ENCODE measurements at places on chromosomes 6 and 20.

DNA sequence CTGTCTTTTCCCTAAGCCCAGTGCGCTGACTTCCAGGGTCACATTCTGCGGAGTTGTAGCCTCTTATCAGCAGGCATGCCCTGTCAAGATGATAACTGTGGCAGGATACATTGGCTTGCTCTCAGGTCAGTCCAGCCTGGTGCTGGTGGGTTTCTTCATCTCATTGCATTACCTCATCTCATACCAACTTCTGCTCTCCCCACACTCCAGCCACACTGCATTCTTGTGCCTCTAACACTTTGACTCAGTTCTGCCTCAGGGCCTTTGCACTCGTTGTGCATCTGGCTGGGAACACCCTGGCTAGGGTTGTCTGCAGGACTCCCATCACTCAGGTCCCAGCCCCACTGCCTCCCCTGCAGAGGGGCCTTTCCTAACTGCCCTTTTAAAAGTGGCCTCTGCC, 110.3 kb upstream of the BACH2 start:
- no peak for DNase-seq

DNA sequence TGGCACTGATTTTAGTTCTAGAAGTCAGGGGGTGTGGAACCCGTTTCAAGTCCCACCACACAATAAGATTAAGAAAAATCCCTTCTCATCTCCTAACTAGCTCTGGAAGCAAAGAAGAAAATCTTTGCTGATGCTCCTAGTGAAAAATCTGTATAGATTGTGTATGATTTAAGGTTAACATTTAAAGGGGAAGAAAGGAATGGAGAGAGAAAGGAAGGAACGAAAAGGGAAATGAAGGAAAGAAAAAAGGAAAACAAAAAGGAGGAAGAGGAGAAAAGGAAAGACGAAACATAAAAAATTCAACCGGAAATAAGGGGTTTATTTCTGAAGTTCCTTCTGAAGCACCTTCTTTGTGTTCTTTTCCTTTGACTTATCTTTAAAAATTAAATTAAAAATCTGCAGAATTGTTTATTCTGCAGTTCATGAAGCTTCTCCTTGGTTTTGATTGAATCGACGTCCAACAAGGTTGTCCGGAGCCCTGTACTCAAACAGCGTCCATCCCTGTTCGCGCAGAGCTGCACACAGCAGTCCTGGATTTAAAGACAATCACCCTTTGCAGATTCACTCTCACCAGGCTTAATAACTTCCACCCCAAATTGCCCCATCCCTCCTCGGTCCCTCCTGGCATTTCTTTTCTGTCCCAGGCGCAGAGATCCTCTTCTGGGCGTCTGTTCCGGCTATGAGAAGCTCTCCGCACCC, 1.6 kb upstream of the TFAP2B start:
- no peak for DNase-seq

DNA sequence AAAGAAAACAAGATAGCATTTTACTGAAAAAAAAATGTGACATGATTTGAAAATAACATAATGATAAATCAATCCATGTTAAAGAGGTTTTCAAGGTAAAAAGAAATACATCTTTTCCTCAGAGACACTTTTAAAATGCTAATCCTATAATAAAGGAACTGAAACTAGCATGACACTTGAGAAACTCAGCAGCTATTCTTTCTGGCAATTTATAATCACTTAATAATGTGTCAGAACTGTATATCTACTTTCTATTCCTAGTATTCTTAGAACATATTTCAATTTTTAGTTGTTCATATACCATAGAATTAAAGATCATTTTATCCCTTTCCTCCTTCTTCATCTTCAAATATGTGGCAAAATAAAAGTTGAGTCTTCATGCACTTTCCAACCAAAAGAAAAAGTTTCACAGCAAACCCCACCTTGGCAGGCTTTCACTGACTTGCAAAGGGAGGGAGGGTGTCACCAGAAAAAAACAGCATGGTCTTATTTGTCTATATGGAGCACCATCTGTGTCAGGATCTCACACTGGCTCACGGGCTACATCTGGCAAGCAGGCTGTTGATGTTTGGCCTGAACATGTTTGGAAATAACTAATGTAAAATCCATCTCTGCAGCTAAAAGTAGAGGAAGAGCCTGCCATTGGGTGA, 48.5 kb downstream of the FHL5 start:
- DNase-seq: no peak

DNA sequence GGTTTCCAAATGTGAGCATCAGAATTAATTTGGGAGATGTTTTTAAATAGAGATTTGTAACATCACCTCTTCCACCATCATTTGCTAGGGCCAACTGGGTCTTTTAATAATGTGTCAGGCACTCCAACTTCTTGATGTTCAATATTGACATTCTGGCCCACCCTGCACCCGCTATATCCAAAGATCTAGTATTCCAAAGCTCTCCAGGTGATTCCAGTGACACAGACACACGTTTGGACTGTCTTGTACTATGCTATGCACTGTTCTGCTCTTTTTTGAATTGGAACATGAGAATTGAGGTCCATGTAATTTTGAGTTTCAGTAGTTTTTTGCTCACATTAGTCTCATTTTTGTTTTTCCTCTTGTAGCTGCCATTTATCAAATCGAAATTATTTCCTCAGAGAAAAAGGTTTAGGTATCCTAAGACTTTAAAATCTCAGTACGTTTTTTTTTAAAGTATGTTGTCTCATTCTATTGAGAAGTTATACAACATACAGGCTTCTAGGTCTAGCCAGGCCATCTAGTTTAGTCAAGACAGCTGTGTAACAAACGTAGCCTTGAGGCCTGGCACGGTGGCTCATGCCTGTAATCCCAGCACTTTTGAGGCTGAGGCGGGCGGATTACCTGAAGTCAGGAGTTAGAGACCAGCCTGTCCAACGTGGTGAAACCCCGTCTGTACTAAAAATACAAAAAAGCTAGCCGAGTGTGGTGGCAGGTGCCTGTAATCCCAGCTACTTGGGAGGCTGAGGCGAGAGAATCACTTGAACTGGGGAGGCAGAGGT, 3.1 kb downstream of the BICRAL start:
- DNase-seq: no peak

- DNase-seq: no peak
Observed at GRCh38 chr20:2637246-2637645, 15.2 kb upstream of the NOP56 start.

- no peak for DNase-seq
Observed at GRCh38 chr6:158194487-158195280, 26.5 kb downstream of the GTF2H5 start.

DNA sequence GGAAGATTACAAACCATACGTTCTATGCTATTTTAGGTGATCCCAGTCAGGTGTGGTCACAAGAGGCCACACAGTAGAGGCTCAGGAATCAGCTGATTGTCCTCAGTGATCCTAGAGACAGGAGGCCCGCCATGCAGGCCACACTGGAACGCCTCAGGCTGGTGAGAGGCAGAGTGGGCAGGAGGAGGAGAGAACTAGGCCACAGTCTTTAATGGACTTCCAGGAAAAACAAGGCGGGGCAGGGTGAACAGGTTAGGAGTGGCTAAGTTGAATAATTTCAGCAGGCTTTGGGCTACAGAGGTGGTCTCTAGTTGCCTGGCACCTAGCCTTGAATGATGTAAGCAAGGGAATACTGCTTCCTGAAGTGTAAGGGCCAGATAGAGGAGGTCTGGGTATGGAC, 101.2 kb downstream of the GMDS start:
- no peak for DNase-seq

DNA sequence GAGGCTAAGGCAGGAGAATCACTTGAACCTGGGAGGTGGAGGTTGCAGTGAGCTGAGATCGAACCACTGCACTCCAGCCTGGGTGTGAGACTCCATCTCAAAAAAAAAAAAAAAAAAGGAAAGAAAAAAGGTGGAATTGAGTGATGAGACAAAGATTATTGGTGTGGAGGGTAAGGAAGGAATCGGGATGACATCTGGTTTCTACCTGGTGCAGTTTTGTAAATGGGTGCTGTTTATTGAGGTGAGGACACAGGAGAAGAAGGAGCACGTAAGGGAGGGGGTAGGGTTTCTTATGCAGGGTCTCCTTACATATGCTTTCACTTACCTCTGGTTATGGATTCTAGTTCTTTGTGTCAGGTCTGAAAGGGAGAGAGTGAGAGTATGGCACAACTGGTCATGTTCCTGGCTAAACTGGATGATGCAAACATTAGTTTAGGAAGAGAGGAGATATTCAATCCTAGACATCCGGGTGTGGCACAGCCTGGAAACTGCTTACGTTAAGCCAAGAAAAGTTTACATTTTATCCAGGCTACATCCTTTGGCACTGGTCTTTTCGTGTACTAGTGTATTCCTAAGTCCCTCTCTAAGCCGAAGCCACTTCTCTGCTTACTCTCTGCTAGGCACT, 5.4 kb downstream of the RALY start:
- no peak for DNase-seq

DNA sequence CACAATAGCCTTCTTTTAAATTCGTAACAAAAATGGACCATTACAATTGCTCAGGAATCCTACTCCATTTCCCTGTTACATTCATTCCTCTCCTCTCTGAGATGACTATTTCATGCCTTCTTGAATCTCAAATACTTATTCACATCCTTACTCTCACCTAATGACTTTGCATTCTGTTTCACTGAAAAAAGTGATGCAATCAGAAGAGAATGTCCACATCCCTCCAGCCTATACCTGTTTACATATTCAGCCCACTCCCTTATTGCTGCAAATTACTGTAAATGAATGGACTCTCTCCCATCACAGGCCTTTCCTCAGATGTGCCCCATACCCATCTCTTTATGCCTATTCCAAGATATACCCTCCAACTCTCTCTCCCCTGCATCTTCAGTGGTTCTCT, 8.6 kb downstream of the TAAR1 start:
- DNase-seq: no peak

DNA sequence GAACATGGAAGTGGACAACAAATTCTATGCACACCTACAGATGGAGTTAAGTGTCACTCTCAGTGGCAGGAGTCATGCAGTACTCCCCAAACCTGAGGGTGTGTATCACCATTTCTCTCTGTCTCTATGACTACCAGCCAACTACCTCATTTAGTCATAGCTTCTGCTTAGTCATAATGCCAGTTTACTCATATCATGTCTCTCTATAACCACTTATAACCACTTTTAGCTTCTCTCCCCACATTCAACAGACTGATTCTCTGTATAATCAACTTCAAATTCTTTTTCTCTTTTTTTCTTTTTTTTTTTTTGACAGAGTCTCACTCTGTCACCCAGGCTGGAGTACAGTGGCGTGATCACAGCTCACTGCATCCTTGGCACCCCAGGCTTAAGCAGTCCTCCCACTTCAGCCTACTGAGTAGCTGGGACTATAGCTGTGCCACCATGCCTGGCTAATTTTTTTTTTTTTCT, 13.8 kb upstream of the GTF3C6 start:
- peak; percentile 21 for DNase-seq

GRCh38 chr20:23362392-23363256, 642 bp downstream of the GZF1 start:
- no peak for DNase-seq

DNA sequence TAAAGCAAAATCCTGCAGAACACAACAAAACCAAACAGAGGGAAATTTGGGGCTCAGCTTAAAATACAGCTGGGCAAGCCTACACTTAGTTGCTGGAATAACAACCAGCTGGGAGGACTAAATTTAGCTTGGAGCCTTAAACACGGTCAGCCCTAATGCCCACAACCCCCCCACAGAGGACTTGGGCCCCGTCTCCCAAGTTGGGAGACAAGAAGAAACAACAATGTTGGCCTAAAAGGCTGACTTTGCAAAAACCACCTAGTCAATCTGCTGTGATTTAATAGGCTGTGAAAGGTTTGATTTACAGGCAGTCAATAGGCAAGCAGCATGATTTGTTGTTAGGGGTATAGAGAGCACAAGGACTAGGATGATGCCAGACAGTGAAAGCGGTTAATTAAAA, 40.3 kb upstream of the ARMC2 start:
- no peak for DNase-seq

GRCh38 chr20:13510837-13511488, 127.8 kb downstream of the TASP1 start:
- DNase-seq: no peak

DNA sequence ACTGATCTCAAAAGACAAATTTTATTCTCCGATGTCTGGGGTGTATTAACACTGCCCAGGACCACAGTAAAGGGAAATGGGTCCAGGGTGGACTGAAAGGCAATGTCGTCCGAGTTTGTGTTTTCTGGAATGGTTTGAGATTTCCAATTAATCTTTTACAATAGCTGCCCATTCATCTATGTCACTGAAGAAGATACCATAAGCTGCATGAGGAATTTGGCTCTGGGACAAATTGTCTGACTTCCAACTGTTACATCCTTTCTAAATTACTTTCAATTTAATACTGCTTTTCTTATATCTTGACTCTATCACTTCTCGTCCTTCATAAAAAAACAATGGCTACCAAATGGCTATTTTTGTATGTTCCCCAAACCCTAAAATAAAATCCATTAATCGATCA, 130.7 kb upstream of the KCNK16 start:
- peak; percentile 70 for DNase-seq

- DNase-seq: no peak
Observed at GRCh38 chr6:33248643-33248931, 23.1 kb downstream of the VPS52 start.

DNA sequence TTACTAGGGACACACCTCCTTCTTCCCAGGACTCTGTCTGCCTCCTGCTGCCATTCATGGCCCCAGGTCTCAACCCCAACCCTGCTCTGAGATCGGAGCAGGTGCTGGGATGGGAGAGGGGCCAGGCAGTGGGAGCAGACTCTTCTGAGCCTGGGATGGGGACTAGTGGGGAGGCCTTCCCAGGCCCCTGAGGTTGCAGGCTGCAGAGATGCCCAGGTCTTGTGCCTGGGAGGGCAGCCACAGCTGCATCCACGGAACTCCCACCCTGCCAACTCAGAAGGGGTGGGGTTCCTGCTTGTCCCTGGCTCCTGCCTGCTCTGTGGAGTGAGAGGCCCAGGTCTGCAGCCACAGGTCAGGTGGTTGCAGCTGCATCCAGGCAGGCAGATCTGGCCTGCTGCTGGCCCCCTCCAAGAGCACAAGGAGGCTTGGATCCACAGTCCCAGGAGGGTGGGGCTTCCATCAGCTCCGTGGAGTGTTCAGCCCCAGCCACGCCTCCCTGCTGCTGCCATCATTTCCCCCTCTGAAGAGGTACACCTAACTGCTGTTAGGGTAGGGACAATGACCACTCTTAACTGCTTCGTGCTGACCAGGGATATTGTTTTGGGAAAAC, 2.9 kb upstream of the SLC22A1 start:
- no peak for DNase-seq

DNA sequence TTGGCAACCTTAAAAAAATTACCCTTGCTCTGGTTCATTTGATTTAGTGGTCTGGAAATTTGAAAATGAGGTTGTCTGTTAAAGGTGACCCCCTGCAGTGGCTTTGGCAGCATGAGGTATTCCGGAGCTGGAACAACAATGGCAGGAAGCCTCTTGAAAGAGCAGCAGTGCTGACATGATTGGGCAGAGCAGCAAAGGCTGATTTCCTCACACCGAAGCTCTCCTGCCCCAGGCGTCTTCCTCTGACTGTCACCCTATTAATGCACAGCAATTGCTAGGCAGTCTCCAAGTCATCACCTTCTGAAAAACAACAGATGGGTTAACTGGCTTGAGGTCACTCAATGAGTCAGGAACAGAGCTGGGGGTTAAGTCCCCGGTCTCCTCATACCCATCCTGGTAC, 241.8 kb upstream of the MMS22L start:
- no peak for DNase-seq
